ENCODE measurements at places on chromosomes 12 and 14.

DNA sequence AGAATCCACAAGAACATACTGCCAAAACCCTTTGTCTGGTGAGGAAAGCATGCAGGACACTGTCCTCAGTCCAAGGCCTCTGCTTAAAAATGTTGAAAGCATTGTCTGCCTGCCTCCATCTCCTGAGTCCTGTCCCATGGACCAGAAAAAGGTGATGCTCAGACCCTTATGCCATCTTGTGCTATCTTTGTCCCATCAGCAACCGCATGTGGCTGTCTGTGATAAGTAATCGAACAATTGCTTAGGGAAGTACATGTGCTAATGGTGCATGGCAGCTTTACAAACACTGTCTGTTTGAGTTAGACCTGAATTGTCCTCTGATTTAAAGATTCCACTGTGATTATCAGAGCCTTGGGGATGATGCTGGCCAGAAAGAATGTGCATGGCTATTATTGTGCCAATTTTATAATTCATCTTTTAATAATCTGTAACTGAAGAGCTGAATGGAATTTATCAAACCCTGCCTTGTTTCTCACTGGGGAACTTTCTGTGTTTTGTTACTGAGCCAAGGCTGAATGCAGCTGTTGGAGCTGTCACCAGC is 177.5 kb downstream of the DACT1 start:
- no peak for DNase-seq

- DNase-seq = peak; percentile 30
Measured at GRCh38 chr14:74973003-74973653, 17.7 kb upstream of the PGF start.

- no peak for DNase-seq
Measured at GRCh38 chr12:67043771-67044170, 225.4 kb upstream of the CAND1 start.

DNA sequence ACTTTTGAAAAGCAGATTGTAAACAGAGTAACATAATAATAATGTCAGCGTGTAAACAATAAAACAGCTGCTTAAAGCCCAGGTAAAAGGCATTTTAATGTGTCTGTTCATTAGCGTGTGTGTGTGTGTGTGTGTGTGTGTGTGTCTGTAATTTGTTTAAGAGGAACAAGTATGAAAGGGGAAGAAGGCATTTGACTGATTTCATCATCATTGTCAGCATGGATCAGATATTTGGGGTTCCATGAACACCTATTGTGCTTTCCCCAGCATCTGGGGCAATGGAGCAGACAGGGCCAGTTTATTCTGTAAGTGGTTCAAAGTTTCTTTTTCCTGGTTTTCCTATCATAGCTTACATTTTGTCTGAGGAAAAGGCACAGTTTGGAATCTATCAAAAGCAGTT is 28.9 kb downstream of the SLC25A21 start:
- no peak for DNase-seq

- DNase-seq = no peak
Measured at GRCh38 chr14:32507029-32507984, 178.2 kb downstream of the AKAP6 start.

GRCh38 chr14:97395068-97395467 is 597.9 kb downstream of the VRK1 start:
- no peak for DNase-seq

GRCh38 chr12:115871714-115872113 is 405.8 kb downstream of the MED13L start:
- peak; percentile 18 for DNase-seq

DNA sequence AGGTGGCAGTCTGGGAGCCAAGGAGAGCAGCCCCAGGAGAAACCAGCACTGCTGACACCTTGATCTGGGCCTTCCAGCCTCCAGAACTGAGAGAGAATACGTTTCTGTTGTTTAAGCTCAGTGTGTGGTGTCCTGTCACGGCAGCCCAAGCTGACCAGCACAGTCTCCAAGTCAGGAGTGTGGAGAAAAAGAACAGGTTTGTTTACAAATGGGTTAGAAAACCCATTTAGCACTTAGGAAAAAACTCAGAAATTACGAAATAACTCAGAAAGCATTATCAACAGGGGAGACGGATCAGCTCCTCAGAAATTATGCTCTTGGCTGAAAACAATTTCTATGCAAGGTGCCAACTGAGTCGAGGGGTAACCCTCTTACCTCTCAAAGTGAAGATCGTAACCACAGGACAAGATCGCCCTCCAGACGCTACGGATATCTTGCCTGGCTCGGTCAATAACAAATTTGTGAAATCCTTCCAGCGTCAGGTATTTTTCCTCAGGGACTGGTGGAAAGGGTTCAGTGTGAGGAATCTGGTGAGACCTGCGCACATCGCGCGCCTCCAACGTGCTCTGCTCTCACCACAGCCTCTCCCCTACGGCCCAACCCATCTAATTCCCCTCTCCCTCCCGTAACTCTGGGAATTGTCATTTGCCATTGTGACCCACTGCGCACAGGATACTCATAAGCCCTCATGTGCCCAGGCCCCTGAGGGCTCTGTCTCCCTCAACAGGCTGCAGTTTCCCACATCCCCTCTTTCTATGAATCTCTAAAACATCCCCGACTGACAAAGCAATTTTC is 50.2 kb downstream of the TRAFD1 start:
- DNase-seq = no peak

DNA sequence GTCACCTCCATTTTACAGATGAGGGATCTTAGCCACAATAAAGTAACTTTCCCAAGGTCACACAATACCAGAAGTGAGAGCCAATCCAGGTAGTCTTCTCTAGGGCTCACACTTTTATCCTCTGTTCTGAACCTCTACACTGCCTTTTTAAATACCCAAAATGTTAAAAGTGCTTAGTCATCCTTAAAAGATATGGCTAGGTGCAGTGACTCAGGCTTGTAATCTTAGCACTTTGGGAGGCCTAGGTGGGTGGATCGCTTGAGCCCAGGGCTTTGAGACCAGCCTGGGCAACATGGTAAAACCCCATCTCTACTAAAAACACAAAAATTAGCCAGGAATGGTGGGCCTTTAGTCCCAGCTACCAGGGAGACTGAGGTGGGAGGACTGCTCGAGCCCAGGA is 104.1 kb upstream of the PPP4R3A start:
- DNase-seq = no peak

DNA sequence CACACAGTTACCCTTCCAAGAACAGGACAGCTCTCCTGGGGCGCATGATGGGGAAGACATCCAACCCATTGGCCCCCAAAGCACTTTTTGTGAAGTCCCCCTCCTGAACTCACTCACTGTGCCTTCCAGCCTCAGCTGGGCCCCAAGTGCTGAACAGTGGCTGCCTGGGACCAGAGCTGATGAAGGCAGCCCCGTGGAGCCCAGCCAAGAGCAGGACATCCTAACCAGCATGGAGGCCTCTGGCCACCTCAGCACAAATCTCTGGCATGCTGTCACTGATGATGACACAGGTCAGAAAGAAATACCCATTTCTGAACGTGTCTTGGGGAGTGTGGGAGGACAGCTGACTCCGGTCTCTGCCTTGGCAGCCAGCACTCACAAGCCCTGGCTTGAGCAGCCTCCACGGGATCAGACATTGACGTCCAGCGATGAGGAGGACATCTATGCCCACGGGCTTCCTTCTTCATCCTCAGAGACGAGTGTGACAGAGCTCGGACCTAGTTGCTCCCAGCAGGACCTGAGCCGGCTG is 72.0 kb downstream of the TECPR2 start:
- no peak for DNase-seq

GRCh38 chr12:27330846-27331245 is 1.8 kb upstream of the BMAL2 start:
- DNase-seq = no peak

Data from activated CD4-positive, alpha-beta T cell treated with anti-CD3 and anti-CD28 coated beads, Interleukin-2, amount 50 U/mL, for 16 hours (primary cell).